HCT116 (cell line): ENCODE measurements at places on chromosomes 13 and 19. TPM values are rescaled to one million over a fixed set of nuclear protein-coding genes. Genes with fewer than 3 reads are reported as not detected.

Gene LGI4
- total RNA-seq: 0.32 TPM

Gene MIA
- 1.4 TPM for total RNA-seq

Gene FUT6
- not detected for total RNA-seq

Gene ENOX1
- total RNA-seq: 4.5 TPM

Gene IFNL1
- total RNA-seq: not detected

Gene SHD
- total RNA-seq: 2.0 TPM

DNA sequence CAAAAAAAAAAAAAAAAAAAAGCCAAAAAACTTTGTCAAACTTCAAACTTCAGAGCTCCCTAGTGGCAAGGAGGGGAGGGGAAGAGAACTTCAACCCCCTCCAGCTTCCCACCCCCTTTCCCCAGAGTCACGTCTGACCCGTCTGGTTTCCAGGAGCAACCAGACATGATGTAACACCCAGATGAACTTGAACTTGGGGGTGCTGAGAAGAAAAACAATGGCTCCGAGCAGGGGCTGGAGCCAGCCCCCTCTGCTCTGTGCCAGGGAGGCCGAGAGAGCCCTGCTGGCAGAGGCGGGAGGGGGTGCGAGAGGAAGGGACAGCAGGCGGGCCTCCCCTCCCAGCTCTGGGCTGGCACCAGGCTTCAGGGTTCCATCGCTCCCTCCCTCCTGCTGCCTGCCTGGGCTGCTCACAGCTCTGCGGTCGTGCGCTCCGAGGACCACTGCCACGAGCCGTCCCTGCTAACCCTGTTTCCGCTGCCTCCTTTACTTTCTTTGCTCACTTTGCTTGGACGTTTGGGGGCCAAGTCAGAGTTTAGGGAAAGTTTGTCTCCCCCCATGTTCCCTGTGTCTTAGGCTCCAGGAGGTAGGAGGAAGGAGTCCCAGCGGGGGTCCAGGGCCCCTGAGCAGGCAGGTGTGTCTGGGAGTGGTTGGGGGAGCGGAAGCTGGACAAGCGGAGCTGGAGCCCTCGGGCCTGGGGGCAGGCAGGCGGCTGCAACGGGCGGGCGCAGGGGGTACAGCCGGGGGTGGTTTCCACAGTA, 11.1 kb downstream of the LYL1 start:
- H3K4me3 ChIP-seq: no peak overlapping the region
- no peaks in the 10 kb centered on the region for H3K27me3 ChIP-seq

- H3K4me1 ChIP-seq: no peaks in the 10 kb centered on the region
- no peak for DNase-seq
- no peaks in the 10 kb centered on the region for H3K36me3 ChIP-seq
- H3K27me3 ChIP-seq: no peaks in the 10 kb centered on the region
These were observed 83.5 kb downstream of the FRY start for GRCh38 chr13:32115066-32115465.

DNA sequence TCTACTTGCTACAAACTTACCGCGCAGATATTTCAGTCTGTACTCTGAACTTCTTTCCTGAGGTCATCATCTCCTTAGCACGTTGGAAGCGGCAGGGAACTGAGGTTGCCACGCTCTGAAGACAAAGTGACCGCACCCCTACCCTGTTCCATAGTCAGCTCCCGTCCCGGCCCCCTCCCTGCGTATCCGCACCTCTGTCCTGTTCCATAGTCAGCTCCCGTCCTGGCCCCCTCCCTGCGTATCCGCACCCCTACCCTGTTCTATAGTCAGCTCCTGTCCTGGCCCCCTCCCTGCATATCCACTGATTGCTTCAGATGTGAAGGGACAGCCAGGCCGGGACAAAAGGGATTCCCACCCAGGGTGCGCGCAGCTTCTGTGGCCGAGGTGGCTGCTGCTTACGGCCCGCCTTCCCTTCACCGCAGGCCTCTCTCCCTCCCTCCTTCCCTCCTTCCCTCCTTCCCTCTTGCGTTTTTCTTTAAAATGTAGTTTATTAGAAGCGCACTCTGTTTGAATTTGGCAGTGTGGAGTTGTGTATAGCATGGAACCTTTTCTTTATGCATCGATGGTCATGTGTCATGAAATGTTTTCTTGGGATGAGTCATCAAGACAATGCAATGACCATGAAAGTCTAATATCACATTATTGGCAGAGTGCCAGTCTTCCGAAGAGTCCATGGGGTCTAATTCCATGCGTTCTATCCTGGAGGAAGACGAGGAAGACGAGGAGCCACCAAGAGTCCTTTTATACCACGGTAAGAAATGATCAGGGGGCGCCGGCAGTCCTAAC, 21.9 kb upstream of the NDUFS7 start:
- H3K27ac ChIP-seq: no peak overlapping the region
- no peaks in the 10 kb centered on the region for H3K4me1 ChIP-seq
- peaks cover 43% of the 10 kb centered on the region for H3K36me3 ChIP-seq
- no peak for DNase-seq
- H3K4me3 ChIP-seq: no peak overlapping the region
- H3K27me3 ChIP-seq: no peaks in the 10 kb centered on the region

DNA sequence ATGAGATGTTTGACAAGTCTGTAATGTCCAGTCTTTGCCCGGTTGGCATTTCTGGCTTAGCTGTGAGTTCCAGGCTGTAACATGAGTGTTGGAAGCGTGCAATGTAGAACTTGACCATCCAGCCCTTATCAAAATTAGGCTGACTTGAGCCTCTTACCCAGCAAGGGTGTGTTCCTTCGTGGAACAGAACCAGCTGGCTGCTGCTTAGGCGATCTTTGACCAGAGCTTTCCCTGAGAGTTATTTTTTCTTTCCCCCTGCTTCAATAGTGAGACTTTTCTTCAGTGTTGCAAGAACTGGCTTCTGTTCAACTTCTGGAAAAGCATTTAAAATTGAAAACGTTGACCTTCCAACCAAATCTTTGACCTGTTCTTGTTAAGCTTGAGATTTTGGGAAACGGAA, 6.5 kb downstream of the TNFSF13B start:
- no peaks in the 10 kb centered on the region for H3K36me3 ChIP-seq
- H3K4me1 ChIP-seq: no peaks in the 10 kb centered on the region
- no peak for DNase-seq
- H3K27ac ChIP-seq: no peak overlapping the region
- H3K27me3 ChIP-seq: no peaks in the 10 kb centered on the region; the same call in 1 of the 2 replicates

DNA sequence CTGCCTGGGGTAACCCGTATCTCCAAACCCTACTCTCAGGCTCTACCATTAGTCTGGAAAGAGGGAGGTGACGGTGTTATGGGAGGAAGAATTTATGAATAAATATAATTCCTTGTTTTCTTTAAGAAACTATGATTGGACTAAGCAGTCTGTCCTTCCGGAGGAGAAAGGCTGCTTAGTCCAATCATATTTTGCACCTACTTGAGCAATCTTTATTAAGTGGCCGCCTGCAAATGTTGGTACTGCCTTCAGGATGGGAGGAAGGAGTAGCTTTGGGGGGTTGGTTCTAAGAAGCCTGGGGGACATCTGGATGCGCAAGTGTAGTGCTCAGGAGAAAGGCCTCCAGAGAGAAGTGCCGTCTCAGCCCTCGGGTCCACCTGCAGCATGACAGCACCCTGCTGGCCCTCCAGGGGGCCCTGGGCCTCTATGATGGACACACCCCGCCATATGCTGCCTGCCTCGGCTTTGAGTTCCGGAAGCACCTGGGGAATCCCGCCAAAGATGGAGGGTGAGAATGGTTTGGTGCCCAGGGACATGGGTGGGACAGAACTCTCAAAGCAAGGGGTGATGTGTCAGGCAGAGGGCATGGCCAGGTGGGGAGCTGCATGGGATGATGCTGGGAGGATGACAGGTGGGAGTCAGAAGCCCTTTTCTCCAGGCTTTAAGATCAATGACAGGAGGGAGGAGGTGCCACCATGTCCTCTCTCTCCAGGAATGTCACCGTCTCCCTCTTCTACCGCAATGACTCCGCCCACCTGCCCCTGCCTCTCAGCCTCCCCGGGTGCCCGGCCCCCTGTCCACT, 4.1 kb downstream of the ACP4 start:
- no peaks in the 10 kb centered on the region for H3K27me3 ChIP-seq
- no peak overlapping the region for H3K4me3 ChIP-seq
- H3K4me1 ChIP-seq: peaks cover 32% of the 10 kb centered on the region
- peak overlapping the region; percentile 40 for H3K27ac ChIP-seq
- no peak for DNase-seq

- H3K36me3 ChIP-seq: no peaks in the 10 kb centered on the region
- DNase-seq: peak; percentile 23
- peaks cover 8% of the 10 kb centered on the region; the same call in 1 of the 2 replicates for H3K4me1 ChIP-seq
- H3K27me3 ChIP-seq: no peaks in the 10 kb centered on the region
- no peak overlapping the region for H3K27ac ChIP-seq
- no peak overlapping the region for H3K4me3 ChIP-seq
These were observed 44.4 kb downstream of the ELF1 start for GRCh38 chr13:40974460-40975407.

DNA sequence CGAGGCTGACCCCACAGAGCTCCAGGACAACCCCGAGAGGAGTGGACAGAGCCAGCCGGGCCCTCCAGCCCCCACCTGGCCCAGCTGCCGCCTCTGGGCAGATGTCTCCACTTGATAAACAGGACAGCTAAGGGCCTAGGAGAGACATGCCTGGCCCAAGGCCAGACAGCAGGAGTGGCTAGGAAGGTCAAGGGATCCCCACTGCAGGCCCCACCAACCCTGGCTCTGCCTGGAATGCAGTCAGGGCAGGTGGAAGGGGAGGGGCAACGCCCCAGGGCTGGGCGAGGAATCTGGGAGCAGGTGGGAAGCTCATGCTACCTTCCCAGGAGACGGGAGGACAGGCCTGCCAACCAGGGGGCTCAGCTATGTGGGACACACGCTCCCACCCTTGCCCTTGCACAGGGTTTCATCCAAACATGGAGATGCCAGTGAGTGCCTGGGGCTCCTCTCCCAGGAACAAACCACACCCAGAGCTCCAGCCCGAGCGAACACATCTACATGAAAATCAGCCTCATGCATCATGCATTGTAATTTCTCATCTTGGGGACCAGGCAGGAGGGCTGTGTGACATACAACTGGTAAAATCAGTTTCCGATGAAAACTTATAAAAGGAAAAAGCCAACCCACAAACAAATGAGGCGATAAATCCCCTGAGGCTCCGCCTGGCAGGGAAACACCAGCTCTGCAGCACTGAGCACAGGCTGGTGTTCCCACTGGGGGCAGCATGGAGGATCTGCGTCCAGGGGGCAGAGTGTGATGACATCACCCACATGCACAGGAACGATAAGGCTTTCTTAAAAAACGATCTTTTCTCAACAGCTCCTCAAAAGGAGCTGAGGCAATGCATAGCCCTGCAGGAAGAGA, 25.0 kb downstream of the SH3GL1 start:
- DNase-seq: no peak
- no peaks in the 10 kb centered on the region for H3K36me3 ChIP-seq

GRCh38 chr19:57314146-57314545, 6.1 kb upstream of the ZNF543 start:
- H3K27me3 ChIP-seq: no peaks in the 10 kb centered on the region
- no peaks in the 10 kb centered on the region for H3K36me3 ChIP-seq
- no peak overlapping the region for H3K4me3 ChIP-seq
- H3K4me1 ChIP-seq: no peaks in the 10 kb centered on the region

DNA sequence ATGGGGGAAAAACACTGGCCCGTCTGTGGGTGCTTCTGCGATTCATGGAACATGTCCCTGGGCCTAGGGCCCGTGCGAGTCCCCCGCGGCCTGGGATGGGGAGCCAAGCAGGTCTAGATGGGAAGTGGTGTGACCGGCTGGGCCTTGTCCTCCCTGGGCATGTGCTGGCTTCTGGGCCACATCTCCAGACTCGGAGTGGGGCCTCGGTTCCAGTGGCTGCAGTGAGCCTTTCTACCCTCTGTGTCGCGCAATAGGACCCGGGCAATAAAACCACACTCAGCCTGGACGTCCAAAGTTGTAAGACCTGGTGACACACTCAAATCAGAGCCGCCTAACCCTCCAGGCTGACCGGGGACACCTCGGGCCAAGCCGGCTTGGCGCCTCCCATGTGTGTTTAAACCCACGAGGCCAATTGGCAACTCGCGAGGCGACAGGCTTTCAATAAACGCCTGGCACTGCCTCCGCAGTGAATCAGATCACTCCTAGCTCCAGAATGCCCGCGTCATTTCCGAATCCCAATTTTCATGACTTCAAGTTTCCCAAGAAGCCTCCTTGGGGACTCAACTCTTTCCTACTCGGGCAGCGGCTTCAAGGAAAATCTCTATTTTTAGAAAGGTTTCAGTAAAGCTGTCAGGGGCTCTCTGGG, 57.3 kb downstream of the KLF2 start:
- no peaks in the 10 kb centered on the region for H3K27me3 ChIP-seq
- H3K36me3 ChIP-seq: peaks cover 6% of the 10 kb centered on the region
- H3K4me3 ChIP-seq: no peak overlapping the region
- no peak overlapping the region for H3K27ac ChIP-seq
- no peak for DNase-seq
- H3K4me1 ChIP-seq: no peaks in the 10 kb centered on the region

- no peaks in the 10 kb centered on the region for H3K36me3 ChIP-seq
- no peak overlapping the region for H3K4me3 ChIP-seq
- no peak for DNase-seq
- no peaks in the 10 kb centered on the region for H3K27me3 ChIP-seq
- no peaks in the 10 kb centered on the region; the same call in 1 of the 2 replicates for H3K4me1 ChIP-seq
- no peak overlapping the region for H3K27ac ChIP-seq
These were observed 49.3 kb downstream of the GNG7 start for GRCh38 chr19:2653218-2653617.

DNA sequence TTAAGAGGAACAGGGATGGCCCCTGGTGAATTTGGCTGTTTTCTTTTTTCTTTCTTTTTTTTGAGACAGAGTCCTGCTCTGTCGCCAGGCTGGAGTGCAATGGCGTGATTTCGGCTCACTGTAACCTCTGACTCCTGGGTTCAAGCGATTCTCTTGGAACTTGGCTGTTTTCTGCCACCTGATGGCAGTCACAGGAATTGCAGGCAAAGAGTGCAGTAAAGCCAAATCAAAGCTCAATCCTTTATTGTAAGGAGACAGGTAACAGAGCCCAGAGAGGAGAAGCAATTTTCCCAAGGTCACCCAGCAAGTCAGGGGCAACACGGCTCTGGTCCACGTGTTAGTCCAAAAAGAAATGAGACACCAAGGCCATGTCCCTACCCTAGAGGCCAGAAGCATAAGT, 6.2 kb downstream of the TINCR start:
- H3K4me3 ChIP-seq: no peak overlapping the region
- H3K27me3 ChIP-seq: peaks cover 3% of the 10 kb centered on the region; the same call in 1 of the 2 replicates
- H3K4me1 ChIP-seq: no peaks in the 10 kb centered on the region
- no peaks in the 10 kb centered on the region for H3K36me3 ChIP-seq
- no peak overlapping the region for H3K27ac ChIP-seq

GRCh38 chr19:16825312-16826052, 3.7 kb upstream of the SIN3B start:
- H3K27me3 ChIP-seq: no peaks in the 10 kb centered on the region
- DNase-seq: no peak
- H3K27ac ChIP-seq: no peak overlapping the region
- H3K4me3 ChIP-seq: no peak overlapping the region
